ENCODE measurements at places on chromosomes 4 and X.
A peak's percentile ranks its signal among the peaks of the same experiment; 100 is the strongest.

DNA sequence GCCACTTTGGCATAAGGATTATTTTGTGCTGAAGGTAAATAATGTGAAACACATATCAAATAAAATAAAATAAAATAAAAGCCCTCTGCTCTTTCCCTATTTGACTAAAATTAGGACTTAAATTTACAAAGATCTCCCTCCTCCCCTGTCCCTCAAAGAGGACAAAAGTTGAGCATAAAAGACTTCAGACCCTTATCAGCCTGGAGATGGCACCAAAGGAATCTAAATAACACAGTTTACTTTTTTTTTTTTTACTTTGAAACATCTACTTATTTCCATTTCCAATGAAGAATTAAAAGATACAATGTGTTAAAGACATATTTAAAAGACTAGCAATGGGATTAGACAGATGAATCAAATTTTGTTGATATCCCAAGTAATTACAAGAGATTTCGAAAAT is 89.7 kb downstream of the EPHA5 start:
- ATAC-seq = no peak

GRCh38 chrX:72393836-72394517 is 88.3 kb upstream of the CITED1 start:
- ATAC-seq = no peak

DNA sequence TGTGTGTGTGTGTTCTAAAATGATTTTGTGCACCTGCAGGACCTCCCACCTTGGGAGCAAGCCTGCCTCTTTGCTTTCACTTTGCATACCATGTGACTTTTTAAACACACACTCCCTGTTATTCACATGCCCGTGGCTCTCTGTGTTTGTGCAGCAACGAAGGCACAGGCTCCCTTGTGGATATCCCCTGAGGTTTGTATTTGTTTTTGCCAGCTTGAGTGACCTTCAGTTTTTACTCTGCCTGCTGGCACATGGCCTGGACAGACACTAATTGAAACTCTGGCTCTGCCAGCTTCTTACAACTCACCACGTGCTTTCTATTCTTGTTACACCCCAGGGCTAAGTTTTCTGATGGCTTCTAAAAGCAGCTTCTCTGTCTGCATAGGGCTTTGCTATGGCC is 885.8 kb downstream of the SH3BGRL start:
- ATAC-seq = no peak

DNA sequence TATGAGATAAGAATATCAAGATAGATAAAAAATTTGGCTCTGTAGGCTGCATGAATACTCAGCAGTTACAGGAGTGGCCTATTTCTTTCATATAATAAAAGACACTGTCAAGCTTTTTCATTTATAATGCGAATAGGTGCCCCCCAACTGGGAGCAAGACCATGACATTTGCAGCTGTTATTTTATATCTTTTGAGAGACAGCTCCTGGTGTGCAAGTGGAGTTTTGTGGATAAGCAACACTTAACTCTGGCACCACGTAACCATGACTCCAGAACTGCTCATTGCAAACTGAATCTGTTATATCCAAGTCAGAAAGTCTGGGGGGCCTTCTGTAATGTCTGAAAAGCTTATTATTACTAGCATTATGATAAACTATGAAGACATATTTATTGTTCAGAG is 1372.4 kb downstream of the C4orf33 start:
- no peak for ATAC-seq

DNA sequence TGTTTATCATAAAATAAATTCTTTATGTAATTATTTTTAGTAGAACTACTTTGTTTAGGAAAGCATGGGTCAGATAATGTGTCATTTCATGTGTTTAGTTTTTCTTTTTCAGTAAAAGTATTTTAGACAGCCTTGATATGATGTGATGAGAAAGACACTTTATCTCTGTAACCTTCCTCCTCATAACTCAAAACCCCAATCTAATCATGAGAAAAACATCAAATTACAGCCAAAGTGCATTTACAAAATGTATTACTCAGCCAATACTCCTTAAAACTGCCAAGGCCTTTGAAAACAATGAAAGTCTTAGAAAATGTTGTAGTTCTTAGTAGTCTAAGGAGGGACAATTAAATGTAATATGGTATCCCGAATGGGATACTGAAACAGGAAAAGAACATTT is 144.9 kb downstream of the GPM6A start:
- ATAC-seq = no peak

DNA sequence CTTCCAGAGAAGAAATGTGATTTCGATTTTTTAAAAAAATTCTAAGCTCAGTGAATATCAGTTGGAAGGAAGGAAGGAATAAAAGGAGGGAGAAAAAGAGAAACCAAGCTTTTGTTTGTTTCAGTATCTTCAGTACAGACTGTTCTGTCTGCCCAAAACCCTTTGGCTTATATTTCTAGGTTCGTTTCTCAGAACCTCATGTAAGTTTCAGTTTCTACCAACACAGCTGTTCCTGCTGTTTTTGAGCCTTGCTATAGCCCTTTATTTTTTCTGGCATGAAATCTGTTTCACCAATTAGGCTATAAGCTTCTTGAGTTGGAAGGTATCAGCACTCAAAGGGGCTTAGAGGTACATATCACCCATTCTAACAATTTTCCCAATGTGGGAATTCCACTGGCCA is 157.9 kb downstream of the GBA3 start:
- ATAC-seq = no peak

GRCh38 chr4:47505666-47506065 is 20.6 kb downstream of the ATP10D start:
- ATAC-seq = peak; percentile 53

GRCh38 chr4:31467781-31468180 is 747.6 kb downstream of the PCDH7 start:
- ATAC-seq = no peak

DNA sequence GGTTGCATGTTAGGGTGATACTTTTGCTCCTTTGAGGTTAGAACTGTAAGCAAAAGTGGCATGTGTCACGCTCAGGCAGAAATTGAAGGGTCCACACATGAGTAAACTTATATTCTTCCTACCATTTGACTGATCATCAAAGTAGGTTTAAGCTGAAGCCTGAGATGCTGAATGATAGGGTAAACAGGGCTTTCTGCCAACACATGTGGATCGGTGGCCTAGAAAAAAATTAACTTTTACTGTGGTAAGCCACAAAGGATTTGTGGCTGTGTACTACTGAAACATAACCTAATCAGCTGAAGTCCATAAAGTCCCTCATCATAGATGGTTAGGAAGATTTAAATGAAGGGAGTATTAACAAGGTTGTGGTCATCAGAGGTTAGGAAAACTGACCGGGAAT is 1070.1 kb downstream of the STPG2 start:
- ATAC-seq = no peak

DNA sequence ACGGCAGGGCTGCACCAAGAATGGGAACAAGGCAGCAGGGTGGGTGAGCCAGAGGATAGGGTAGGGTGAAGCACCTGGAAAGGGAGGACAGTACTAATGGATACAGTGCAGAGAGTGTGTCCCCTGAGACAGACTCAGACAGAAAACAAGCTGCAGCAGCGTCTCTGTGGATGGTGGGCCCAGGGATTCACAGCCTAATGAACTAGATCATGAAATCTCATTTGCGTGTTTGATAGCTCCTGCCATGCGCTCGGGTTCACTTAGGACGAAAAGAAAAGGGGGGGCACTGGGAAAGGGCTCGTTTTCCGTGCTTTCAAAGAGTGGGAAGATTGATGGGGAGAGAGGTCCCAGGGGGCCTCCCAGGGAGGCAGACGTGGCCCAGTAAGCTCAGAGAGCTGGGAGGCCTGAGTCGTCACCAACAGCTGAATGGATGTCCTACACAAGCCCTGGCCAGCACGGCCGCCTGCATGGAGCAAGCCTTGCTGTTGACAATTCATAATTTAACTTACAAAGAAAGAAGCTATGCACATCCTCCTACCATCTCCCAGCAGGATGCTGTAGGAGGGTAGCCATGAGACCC is 446.9 kb downstream of the BCOR start:
- peak; percentile 84 for ATAC-seq

GRCh38 chrX:132532913-132533312 is 44.1 kb upstream of the MBNL3 start:
- no peak for ATAC-seq

DNA sequence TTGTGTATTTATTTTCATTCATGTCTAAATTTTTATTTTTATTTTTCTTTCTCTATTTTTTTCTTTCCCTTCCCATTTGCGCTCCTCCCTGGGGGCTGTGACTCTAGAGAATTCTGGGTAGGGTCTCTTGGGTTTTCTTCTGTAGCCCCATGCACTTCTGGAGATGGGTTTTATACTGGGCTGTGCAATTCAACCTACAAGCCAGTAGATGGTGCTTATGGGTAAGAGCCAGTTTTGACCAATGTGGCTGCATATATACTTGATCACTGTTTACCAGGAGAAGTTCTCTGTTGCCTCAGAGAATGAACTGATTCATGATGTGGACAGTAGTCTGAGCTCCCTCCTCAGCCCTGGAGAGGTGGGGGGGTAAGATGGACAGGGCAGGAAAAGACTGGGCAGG is 614.6 kb downstream of the PCDH19 start:
- ATAC-seq = no peak

- ATAC-seq = peak; percentile 6
These were observed 73.2 kb upstream of the BCOR start for GRCh38 chrX:40170830-40171512.

DNA sequence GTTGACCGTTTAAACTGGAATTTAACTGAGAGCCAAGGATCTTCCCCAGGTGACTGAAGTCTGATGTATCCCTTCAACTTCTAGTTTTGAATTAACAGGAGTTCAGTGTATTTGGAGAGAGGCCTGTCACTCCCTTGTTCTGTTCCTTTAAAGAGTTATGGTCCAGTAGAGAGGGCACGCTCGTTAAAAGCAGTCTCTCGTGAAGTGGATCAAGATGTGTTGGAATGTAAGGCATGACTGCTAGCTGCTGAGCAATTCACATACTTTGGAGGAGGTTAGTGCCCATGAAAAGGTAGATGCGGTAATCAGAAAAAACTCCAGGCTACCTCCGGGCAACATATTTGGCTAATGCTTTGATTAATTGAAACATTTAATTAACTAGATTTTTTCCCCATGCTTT is 65.7 kb downstream of the SHROOM2 start:
- no peak for ATAC-seq

DNA sequence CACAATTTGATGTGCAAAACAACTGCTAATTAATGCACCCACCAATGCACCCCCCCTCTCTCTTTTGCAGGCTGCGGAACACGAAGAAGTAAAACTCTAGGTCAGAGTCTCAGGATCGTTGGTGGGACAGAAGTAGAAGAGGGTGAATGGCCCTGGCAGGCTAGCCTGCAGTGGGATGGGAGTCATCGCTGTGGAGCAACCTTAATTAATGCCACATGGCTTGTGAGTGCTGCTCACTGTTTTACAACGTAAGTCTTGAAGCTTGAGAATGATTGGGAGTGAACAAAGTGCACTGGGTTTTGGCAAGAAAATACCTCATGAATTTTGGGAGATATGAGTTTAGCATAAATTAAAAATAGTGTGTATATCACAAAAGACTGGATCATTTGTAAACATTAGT is 28.9 kb downstream of the TMPRSS11E start:
- ATAC-seq = no peak

GRCh38 chr4:120733968-120734367 is 188.6 kb downstream of the PRDM5 start:
- ATAC-seq = no peak

DNA sequence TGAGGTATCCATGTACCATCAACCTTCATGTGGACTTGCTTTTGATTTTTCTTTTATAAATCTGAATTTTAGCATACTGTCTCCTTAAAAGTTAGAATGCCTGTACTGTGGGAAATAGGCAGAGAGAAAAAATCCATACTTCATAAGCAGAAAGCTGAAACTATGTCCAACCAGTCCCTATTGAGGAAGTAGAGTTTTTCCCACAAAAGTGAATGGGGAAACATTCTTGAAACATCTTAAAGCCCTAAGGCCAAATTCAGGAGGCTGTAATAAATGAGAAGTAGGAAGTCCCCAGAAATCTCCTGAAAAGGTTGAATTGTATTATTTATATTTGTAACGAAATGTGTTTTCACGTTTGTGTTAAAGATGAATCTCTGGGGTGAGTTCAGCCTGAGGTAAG is 56.3 kb downstream of the ENOX2 start:
- no peak for ATAC-seq

- peak; percentile 59 for ATAC-seq
These were observed 3.4 kb downstream of the MAGEB5 start for GRCh38 chrX:26219351-26219750.

- no peak for ATAC-seq
These were observed 35.0 kb downstream of the IRF2 start for GRCh38 chr4:184439386-184439785.

GRCh38 chr4:94668724-94669123 is 89.0 kb upstream of the BMPR1B start:
- ATAC-seq = no peak

DNA sequence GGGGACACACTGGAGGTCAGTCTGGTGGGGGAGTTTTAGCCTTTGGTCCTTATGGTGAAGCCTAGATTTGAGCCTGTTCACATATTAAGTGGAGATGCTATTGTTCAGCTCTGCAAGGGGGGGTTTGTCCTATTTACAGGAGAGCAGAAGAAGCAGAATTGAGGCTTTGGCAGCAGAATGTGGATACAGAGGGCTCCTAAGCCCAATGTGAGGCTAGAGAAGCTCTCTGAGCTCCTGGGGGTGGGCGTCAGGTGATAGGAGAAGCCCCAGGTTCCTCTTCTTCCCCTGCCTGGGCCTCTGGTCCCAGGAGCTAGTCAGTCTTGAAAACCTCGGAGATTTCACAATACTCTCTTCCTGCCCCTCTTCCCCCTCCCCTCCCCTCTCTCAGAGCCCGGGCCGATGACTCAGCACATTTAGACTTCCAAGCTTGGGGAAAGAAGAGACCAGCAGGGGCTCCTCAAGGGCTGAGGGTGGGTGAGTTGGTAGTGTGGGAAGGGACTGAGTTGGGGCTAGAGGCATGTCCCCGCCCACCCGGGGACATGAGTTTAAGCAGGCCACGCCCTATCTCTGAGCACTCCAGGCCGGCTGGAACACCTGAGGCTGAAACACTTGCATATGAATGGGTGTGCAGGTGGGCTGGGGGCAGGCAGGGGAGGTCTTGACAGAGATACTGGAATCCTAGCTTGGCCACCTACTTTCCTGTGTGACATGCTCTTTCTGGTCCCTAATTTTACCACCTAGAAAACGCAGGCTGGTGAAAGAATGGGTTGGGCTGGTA is 3.4 kb downstream of the TFE3 start:
- peak; percentile 22 for ATAC-seq

DNA sequence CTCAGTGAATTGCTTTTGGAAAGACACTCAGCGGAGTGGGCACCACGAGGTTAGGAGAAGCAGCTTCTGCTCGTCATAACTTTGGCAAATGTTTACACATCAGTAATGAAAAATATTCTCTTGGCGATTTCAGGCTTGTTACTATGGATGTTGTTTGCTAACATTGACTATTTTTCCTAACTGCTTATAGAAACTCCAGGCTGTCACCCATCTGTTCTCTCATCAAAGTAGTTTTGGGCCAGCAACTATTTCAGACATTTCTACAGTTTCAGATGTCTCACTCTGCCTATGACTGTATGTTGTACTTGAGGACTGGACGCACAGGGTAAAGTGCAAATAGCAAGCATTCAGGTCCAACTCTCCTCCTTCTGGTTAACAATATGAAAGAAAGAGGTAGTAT is 346.7 kb downstream of the TRIML1 start:
- ATAC-seq = no peak

- no peak for ATAC-seq
These were observed 113.0 kb downstream of the NHS start for GRCh38 chrX:17488036-17488435.
